Activated naive CD8-positive, alpha-beta T cell treated with anti-CD3 and anti-CD28 coated beads, Interleukin-2, amount 50 U/mL, for 24 hours (primary cell): ENCODE measurements at places on chromosomes 3 and 15.

GRCh38 chr15:59993950-59994401, 10.1 kb upstream of the FOXB1 start:
- DNase-seq: no peak

DNA sequence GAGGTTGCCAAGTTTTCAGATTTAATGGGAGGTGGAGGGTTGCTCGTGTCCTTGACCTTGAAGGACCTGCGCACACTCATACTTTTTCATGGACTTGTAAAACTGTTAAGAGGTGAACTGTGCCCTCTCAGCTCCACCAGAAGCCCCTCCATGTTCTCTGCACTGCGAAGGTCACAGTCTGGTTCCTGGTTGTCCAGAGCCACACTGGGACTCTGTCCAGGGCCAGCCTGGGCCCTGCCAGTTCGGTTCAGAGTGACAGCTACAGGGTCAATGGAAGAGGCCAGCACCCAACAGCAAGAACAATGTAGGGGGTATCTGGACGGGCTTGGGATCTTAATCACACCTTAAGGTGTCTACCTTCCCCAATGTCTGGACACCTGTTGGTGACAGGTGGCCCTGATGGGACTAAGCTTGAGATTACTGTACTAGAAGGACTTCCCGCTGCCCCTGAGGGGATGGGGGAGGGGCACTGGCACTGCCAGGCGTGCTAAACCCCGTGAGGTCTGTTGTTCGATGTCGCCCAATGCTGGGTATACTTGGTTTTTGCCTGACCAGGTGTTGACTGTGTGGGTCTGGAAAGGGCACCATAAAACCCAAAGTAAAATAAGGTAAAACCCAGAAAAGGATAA, 34.7 kb downstream of the GRK7 start:
- DNase-seq: peak; percentile 11

DNA sequence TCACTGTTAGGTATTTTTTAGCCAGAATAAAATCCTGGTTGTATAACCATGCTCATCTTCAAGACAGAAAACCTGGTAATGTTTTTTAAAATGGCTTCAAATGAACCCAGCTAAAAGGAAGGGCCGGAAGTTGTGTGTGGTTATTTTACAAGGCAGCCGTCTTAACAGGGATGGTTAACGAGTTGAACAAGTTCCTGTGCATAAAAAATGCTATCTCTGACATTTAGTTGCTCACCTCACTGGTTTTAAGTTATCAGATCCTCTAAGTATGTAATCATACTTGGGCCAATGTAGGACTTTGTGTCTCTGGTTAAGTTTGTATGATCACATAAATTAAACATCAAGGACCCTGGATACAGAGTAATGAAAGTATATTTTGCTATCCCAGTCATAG, 2.1 kb downstream of the ATP11B start:
- no peak for DNase-seq

- no peak for DNase-seq
Measured at GRCh38 chr15:25763954-25764353, 99.2 kb downstream of the ATP10A start.

GRCh38 chr3:71152039-71152891, 431.3 kb downstream of the FOXP1 start:
- no peak for DNase-seq

DNA sequence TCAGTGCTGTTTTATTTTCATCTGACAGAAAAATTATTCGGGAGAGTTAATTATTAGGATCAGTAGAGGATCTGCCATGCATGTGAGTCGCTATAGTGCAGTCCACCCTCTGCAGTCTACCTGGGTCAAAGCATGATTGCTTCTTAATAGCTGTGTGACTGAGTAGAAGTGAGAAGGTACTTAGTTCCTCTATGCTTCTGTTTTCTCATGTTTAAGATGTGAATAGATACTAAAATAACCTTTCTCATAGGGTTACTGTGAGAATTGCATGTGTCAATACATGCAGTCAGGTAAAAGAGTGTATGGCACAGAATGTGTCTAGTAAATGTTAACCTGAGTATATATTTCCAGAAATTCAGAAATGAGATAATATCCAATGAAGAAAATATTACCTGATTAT, 435.7 kb downstream of the NAALADL2 start:
- DNase-seq: no peak

DNA sequence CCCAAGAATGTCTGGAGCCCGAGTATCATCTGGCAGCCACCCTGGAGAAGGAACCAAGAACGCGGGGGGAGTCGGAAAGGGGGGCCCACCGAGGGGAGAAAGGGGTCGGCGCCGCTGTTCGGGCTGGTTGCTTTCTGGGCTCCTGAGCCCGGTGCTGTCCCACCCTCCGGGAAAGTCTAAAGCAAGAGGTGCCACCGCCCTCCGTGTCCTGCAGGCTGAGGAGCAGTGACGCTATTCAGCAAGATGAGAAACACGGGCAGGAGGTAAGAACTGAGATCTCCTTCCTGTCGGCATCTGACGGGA, 234.8 kb downstream of the XXYLT1 start:
- DNase-seq: no peak

GRCh38 chr15:32767236-32767635, 49.4 kb downstream of the GREM1 start:
- DNase-seq: no peak

- no peak for DNase-seq
Measured at GRCh38 chr15:69119683-69120395, 40.6 kb upstream of the GLCE start.

DNA sequence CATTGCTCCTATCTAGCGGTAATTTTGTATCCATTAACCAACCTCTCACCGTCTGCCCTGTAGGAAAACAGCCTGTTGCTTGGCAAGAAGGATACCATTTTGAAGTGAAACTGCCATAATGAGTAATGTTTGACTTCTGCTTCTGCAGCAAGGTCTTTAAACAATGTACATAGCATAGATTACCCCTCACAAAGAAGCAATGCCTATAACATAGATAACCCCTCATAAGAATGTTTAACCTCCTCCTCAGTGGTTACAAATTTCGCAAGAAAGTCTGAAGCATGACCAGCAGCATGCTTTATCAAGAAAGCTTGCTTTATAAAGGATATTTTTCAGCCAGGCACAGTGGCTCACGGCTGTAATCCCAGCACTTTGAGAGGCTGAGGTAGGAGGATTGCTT, 61.2 kb upstream of the MFGE8 start:
- DNase-seq: no peak

DNA sequence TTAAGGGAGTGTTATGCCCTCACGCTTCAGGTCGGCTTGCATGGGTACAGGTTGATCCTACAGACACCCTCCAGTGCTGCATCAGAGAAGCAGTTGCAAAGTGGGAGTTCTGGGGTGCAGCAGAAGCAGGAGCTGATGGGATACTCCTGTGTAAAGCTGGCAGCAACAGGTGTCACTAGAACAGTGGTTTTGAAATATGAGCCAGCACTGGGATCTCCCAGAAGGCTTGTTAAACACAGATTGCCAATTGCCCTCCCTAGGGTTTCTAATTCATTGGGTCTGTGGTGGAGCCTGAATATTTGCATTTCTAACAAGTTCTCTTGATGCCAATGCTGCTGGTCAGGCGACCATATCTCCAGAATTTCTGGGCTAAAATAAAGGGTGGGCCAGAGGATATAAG, 350.4 kb downstream of the CLSTN2 start:
- DNase-seq: no peak

DNA sequence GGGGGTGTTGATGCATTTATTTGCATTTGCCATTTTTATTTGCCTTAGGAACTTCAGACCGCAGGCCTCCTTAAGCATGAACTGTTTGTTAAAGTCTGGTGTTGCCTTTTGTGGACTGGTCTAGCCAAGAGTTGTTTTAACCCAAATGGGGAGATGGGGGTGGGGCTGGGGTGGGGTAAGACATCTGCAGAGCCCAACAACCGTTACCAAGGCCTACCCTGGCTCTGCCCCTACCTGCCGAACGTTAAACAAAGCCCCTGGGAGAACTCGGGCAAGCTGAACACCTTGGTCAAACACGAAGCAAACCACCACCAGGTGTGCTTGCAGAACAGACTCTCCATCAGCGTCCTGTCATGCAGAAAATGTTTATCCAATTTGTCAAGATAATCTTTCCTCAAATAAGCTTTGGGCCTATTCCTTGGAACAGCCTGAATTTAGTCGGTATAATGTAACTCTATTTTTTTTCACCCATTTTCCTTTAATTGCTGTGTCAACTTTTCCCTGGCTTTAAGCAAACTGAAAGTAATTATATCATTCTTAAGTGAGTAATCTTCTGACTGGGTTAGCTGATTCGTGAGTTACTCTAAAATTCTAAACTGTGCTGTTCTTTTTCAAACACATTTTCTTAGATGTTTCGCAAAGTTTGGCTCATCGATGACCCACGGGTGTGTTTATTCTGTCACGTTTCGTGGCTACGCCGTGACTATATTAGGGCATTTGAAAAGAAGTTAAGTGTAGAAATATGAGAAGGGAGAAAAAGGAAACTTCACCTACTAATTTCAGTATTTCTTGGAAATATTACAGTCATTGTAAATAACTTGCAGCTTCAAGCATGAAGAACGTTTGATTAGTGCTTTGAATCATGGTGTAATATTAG, 127.6 kb downstream of the SOX2 start:
- DNase-seq: no peak

- no peak for DNase-seq
Measured at GRCh38 chr3:35592589-35593295, 46.6 kb upstream of the ARPP21 start.
